ENCODE measurements at places on chromosomes 4 and X.

DNA sequence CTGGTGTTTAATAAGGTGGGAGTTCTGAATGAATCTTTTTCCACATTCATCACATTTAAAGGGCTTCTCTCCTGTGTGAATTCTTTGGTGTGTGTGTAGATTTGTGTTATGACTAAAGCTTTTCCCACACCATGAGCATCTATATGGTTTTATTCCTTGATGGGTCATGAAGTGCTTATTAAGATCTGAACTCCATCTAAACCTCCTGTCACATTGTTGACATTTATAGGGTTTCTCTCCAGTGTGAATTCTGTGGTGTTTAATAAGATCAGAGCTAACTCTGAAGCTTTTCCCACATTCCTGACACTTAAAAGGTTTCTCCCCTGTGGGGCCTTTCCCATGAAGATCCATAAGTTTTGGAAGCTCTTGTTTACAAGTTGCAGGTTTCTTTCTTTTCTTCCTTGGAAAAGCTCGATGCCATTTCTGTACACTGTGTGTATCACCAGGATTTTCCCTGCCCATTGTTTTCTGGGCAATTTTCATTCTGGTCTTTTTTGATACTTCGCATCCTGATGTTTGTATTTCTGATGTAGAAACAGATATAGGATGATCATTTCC lies 21.9 kb upstream of the ETDC start:
- DNase-seq, result no peak

DNA sequence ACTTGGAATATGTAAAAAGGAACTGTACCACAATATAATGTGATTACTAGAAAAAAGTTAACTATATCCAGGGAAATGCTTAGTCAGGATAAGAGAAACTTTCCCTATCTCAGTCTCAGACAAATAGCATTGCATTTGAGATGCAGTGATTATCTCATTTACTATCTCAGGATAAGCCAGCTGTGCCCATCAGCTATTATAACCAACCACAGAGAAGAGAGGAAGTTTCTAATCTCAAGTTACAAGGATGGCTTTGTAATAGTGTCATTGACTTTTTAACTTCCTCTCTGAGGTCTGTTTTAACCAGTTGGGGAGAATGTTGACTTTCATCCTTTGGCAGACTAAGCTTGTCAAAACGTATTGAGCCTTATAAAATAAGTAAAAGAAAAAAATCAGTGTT lies 56.5 kb downstream of the SNX25 start:
- DNase-seq, result no peak

DNA sequence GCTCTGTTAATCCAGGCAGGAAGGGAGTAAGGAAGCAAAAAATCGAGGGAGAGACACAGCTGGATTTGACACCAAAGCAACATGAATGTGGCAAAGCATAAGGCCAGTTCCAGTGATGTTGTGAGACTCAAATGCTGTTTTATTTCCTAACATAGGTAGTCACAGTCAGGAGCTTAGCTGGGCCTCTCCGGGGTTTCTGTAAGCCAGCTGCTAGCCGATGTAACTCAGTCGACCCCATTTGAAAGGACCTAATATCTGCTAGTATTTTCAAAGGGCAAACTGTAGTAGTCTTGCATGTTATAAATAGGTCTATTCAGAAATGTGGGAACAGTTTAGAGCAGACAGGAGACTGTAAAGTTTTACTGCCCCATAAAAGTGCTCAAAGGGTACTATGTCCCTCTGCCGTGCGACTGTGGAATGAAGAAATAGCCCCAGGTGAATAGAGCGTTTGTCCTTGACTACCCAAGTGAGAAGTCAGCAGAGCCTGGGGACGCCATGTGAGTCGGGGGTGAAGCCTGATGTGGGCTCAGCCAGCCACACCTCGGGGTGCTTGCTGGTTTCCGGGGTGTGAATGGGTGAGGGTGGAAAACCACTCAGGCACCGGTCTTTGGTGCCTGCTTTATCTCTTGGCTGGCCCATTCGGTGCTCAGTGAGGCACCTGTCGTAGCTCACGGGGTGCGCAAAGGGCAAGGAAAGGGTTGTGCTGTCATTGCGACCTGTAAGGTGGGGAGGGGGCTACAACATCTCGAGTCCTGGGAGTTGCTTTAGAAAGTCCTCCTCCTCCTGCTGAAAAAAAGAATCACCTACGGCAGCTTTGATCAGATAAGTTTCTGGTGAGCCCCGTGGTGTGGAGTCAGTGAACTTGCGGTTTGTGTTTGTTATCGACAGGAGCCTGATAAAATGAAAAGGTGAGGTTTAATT lies 745 bp downstream of the TRIM2 start:
- no peak for DNase-seq

DNA sequence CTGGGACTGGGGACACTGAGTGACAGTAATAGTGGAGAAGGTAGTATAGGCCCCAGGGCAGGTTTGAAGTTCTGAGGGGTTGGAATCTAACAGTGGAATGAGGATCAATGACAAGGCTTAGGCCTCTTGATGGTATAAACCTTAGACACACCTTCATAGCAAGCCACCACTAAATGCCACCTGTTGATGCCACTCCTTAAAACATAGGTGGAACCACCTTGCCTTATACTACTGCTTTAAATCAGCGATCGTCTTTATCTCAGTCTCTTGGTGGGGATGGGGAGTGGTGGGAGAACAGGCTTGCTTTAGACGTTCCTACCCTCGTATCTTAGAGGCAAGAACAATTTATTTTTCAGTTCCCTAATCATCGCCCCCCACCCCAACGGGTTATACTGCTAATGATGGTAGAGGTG lies 1.2 kb downstream of the RAB33B start:
- no peak for DNase-seq

- DNase-seq, result no peak
Measured at GRCh38 chr4:139175646-139176301, 1.2 kb downstream of the ELF2 start.

DNA sequence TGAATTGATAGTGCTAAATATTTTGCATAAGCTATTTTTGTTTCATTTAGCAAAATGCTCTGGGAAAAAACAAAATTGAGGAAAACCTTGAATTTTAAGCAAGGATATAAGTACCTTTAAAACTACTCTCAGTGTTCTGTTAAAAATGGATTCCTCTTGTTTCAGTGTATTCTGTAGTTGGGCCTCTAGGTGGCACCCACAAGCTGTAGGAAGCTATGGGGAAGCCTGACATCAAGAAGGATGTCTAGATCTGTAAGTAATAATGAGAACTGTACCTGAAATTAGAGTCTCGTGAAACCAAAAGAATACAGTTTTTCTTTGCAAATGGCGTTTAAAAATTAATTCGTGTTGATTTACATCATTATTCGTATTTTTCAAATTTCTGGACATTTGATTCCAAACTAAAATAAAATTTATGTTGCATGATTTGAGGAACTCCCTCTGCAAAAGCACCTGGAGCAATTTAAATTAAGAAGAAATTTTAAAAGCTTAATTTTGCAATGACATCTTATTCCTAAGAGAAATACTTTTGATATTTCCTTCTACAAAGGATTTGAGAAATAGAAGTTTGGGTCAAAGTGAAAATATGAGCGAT lies 51.2 kb downstream of the TMPRSS11E start:
- peak; percentile 8 for DNase-seq

DNA sequence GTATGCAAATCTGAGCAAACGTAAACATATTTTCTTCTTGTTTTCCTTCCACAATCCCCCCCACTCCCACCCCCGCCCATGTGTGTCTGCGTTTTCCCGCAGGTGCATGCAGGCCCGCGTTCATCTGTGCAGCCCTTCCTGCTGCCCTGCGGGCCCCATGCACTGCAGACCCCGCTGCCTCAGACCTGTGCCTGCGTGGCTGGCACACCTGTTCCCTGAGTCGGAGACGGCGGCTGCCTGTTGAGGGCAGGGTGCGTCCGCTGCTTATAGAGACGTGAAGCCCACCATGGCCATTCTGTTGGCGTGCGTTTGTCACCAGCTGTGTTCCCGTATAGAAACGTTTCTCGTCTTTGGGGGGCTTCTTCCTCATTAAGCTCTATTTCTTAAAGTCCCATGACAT lies 51.5 kb downstream of the PCGF3 start:
- no peak for DNase-seq

DNA sequence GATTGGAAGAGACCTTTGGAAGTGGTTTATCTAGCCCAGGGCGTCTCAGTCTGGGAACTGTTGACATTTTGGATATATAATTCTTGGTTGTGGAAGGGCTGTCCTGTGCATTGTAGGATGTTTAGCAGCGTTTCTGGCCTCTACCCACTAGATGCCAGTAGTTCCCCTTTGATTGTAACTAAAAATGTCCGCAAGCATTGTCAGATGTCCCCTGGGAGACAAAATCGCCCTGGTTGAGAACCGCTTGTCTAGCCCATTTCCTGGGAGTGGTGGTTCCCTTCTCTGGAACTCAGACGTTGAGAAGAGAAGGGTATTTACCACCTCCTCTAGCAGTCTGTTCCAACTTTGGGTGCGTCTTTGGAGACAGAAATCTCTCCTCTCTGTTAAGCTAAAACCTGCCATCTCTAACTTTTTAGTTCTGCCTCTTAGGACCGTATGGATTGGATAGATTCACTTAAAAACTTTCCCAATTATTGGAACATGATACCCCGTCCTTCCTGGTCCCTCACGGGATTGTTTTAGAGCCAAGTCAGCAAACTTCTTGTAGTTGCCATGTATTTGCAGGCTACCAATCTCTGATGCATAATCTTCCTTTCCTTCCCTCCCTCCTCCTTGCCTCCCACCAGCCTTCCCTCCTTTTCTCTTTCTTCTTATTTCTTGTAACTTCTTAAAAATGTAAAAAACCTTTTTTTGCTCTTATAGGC lies 13.9 kb downstream of the TMEM165 start:
- DNase-seq, result no peak

GRCh38 chr4:155878611-155879010 lies 12.5 kb upstream of the ASIC5 start:
- no peak for DNase-seq

DNA sequence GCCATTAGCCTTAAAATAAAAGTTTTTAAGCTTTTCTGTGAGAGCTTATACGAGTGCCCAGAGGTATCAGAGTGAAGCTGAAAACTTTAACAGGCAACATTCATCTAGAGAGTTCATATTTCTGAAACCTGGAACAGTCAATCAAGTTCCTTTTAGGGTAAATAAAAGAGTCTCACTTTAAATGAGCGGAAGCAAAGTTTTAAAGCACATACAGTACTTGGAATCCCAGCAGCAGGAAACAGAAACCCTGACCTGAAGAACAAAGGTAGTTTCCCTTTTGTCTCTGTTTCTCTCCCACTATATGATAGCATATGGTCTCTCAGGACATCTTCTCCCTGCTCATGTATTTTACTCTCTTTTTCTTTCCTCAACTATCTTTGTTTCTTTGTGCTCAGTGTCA lies 153.0 kb downstream of the ASB9 start:
- DNase-seq, result no peak

- no peak for DNase-seq
Measured at GRCh38 chr4:42609051-42609450, 47.9 kb downstream of the ATP8A1 start.

DNA sequence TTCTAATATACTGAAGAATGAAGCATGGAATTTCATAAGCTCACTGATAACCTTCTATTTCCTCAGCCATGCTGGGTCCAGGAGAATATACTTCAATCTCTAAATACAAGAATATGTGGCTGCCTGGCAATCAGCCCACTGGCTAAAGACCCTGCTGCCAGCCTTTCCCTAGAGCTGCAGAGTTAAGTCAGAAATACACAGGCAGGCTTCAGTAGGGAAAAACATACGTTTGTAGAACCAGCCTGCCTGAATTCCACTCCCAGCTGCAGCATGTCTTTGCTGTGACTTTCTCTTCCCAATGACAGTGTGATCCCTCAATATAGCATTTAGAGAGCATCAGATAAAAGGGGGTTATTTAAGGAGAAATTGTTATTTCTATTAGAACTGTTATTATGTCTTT lies 289.1 kb downstream of the PCDH19 start:
- DNase-seq, result no peak

- DNase-seq, result no peak
Measured at GRCh38 chr4:174496631-174497432, 25.5 kb downstream of the HPGD start.

GRCh38 chr4:74543231-74543781 lies 98.4 kb downstream of the AREG start:
- DNase-seq, result no peak

DNA sequence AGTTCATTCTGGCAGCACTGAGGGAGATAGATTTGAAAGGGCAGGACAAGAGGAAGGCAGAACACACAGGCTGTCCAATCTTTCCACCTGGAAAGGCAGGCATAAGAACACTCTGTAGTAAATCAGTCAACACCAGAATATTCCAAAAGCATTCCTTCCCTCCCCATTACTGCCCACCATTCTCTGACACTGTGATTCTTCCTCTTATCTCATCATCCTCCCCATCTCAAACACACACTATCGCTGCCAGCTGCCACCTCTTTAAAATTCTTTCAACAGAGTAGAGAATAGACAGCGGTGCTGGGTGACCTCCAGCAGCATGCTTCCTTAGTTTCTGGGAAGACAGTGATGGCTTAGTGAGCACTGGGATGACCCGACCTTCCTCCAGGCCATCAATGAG lies 53.7 kb upstream of the MYOZ2 start:
- no peak for DNase-seq

DNA sequence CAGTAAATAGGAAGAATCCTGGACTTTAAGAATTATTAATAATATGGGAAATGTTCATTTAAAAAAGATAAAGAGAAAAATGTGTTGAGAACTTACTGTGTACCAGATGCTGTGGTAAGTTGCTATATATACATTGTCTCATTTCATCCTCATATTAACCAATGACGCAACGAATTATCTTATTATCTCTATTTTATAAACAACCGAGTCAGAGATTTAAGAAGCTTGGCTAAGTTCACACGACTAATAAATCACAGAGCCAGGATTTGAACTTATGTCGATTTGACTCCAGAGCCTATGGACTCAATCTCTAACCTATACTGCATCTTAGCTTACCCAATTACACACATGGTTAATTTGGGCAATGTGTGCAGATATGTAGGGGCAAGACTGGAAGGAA lies 15.5 kb upstream of the DCTD start:
- no peak for DNase-seq

GRCh38 chr4:95198961-95199360 lies 349.8 kb downstream of the UNC5C start:
- DNase-seq, result no peak
